ENCODE measurements at places on chromosomes 1 and 21. TPM values are rescaled to one million over a fixed set of nuclear protein-coding genes. Genes with fewer than 3 reads are reported as not detected.

Gene SHISAL2A
- total RNA-seq: 11.4 TPM

Gene PCP4
- total RNA-seq: not detected

Gene PARS2
- total RNA-seq: 3.3 TPM

Gene IFNGR2
- total RNA-seq: 4.6 TPM

Gene GSTM4
- total RNA-seq: 10.4 TPM

Gene KCNE1
- 0.40 TPM for total RNA-seq

Gene HMCN1
- under 0.01 TPM for total RNA-seq

Gene MR1
- total RNA-seq: 36.4 TPM

Gene NHLH2
- not detected for total RNA-seq

Gene SIM2
- total RNA-seq: 0.55 TPM

Gene ADAMTSL4
- 1.4 TPM for total RNA-seq

Gene ITLN2
- not detected for total RNA-seq

Gene INSRR
- 0.13 TPM for total RNA-seq

Gene MECR
- 17.6 TPM for total RNA-seq

Gene SHISA4
- total RNA-seq: 0.81 TPM

Gene CD5L
- total RNA-seq: not detected

Gene CD48
- 404 TPM for total RNA-seq

Gene BSND
- 0.08 TPM for total RNA-seq

Gene LIPI
- total RNA-seq: not detected

Gene OMA1
- 21.9 TPM for total RNA-seq

Gene NTMT2
- total RNA-seq: not detected

Gene TIAM1
- total RNA-seq: 60.6 TPM

Gene TNFRSF9
- total RNA-seq: 8.0 TPM

Gene RBM15
- total RNA-seq: 63.4 TPM

Gene CHI3L1
- not detected for total RNA-seq

Gene NDUFS5
- 153 TPM for total RNA-seq

Gene PTGER3
- not detected for total RNA-seq

Gene TMEM82
- not detected for total RNA-seq

Gene UBIAD1
- 19.9 TPM for total RNA-seq

Gene TRIM17
- total RNA-seq: 2.8 TPM

Gene TMEM269
- total RNA-seq: not detected

Gene CA6
- total RNA-seq: not detected

Gene PCP4L1
- not detected for total RNA-seq

Gene WDR64
- total RNA-seq: 0.13 TPM

Gene S100A12
- not detected for total RNA-seq

Gene TDRD5
- total RNA-seq: not detected

Gene WLS
- total RNA-seq: not detected

Gene BCAS2
- total RNA-seq: 45.5 TPM

Gene SGIP1
- total RNA-seq: not detected

Gene PLA2G2A
- total RNA-seq: not detected

Gene F13B
- total RNA-seq: not detected

Gene ALX3
- not detected for total RNA-seq

Gene CFAP107
- total RNA-seq: not detected

Gene CRP
- not detected for total RNA-seq

Gene KRTAP11-1
- total RNA-seq: not detected

Gene MCM3AP
- total RNA-seq: 109 TPM

Gene OPRD1
- not detected for total RNA-seq

Gene BARHL2
- total RNA-seq: not detected

Gene PADI2
- not detected for total RNA-seq

Gene IQCC
- total RNA-seq: 3.7 TPM

Gene VANGL2
- total RNA-seq: not detected

Gene PGLYRP3
- total RNA-seq: not detected

Gene CD244
- 2.0 TPM for total RNA-seq

Gene RUNX1
- total RNA-seq: 56.3 TPM

Gene CA14
- not detected for total RNA-seq

Measured in activated CD4-positive, alpha-beta memory T cell treated with anti-CD3 and anti-CD28 coated beads, Interleukin-2, amount 10 ng/mL, durations not matched to agents 7 days and 5 days (primary cell).